D341Med (cell line): ENCODE measurements at places on chromosomes 13 and 19.

DNA sequence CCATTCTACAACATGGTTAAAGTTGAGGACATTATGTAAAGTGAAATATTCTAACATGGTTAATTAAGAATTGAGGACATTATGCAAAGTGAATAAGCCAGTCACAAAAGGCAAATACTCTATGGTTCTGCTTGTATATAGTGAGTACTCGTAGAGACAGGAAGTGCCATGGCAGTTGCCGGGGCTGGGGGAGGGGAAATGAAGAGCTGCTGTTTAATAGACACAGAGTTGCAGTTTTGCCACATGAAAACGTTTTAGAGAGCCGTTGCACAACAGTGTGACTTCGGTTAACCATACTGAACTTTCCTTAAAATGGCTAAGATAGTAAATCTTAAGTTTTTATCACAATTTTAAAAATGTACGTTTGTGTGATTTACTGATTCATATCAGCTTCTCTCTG lies 176.9 kb downstream of the SHISA2 start:
- DNase-seq: no peak

DNA sequence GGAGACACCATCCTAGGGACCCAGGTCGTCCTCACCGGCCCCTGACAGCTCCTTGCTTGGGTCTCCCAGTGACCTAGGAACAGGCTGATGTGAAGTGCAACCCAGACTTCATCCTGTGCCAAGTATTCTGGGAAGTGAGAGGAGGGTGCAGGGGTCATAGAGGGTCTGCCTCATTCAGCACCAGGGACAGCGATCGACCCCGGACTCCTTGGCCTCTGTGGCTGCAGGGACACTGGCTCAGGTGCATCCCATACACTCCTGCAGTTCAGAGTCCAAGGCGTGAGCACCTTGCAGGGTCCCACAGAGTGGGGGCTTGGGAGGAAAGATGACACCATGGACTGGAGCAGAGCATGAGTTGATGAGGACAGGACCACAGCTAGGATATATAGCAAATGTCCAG lies 10.0 kb upstream of the OR10H2 start:
- no peak for DNase-seq

GRCh38 chr19:5097331-5097930 lies 128.5 kb downstream of the KDM4B start:
- no peak for DNase-seq

- no peak for DNase-seq
Observed at GRCh38 chr19:29211562-29212355, 1.2 kb downstream of the UQCRFS1 start.

DNA sequence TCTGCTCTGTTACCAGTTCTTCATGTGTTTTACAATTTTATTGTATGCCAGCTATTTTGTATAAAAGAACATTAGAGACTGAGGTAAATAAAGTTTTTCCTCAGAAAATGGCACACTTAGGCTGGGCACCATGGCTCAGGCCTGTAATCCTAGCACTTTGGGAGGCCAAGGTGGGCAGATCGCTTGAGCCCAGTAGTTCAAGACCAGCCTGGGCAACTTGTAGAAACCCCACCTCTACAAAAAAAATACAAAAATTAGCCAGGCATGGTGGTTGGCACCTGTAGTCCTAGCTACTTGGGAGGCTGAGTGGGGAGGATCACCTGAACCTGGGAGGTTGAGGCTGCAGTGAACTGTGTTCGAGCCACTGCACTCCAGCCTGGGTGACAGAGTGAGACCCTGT lies 32.0 kb downstream of the CCDC8 start:
- DNase-seq: no peak

- DNase-seq: no peak
Observed at GRCh38 chr13:110503037-110503901, 58.3 kb downstream of the RAB20 start.

DNA sequence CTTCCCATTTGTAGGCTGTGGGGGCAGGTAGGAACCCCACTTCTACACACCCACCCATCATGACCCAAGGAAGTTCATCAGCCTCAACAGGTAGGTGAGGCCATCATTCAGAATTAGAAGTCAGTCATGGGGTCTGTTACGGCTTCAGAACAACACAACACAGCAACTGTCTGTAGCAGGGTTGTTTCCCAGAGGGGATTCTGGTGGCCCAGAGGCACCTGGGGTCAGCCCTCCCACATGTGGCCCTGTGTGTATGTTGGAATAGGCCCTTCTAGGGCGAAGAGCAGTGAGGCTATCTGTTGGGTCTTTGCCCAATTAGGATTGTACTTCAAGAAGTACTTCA lies 3.4 kb downstream of the IGFLR1 start:
- no peak for DNase-seq
